ENCODE measurements at places on chromosomes 2 and 18. TPM values are rescaled to one million over a fixed set of nuclear protein-coding genes. Genes with fewer than 3 reads are reported as not detected.

The SP9 gene
- total RNA-seq = not detected

The ALK gene
- 2.2 TPM for total RNA-seq

- no peak for DNase-seq
Measured at GRCh38 chr2:200828104-200828503, 16.4 kb downstream of the BZW1 start.

DNA sequence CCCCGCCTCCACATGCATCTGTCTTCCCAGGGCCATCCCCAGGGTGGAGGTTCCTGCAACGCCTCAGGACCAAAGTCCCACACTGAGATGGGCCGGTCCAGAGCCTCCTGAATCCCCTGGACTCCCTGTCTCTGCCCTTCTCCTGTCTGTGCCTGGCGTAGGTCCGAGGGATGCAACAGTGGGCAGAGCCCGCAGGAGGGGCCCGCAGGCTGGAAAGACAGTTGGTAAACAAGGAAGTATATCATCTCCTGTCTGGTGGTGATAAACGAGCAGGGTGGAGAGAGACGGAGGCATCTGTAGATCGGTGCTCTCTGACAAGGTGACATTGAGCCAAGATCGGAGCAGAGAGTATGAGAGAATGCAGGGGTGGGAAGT lies 72.6 kb upstream of the RAB6C start:
- no peak for DNase-seq

DNA sequence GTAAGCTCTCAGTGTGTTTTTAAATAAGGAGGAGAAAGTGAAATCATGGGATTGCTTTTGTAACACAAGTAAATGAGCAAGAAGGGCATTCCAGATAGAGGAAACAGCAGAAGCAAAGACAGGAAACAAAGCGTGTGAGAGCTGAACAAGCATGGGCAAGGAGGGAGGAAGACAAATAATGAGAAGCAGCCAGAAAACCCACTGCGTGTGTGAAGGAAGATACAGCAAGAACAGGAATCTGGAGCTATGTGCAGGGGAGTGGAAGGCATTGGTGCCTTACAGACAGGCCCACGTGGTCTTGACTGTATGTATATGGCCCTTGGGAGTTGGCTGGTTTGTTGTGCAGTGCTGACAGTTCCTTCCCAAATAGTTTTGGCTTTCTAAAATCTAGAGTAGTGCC lies 88.6 kb downstream of the AAK1 start:
- no peak for DNase-seq

Measured in omental fat pad (tissue), 4 donors.